ENCODE measurements at places on chromosomes 1 and 21.

DNA sequence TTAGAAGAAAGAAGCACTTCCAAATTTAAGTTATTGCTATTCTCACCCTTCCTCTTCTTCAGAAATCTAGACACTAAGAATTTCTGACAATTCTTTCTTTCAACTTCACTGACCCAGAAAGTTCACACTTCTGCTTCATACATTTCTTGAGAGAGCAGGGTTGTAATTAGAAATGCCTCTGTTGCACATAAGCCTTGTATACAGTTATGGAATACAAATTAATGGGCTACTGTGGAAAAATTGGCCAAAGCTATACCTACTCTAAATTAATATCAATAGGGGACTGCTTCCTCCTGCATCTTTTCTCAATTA lies 1.5 kb downstream of the TNFSF18 start:
- DNase-seq, result no peak

GRCh38 chr1:177907000-177907399 lies 62.9 kb downstream of the SEC16B start:
- no peak for DNase-seq

GRCh38 chr1:37601441-37601840 lies 5.7 kb upstream of the GNL2 start:
- DNase-seq, result no peak

DNA sequence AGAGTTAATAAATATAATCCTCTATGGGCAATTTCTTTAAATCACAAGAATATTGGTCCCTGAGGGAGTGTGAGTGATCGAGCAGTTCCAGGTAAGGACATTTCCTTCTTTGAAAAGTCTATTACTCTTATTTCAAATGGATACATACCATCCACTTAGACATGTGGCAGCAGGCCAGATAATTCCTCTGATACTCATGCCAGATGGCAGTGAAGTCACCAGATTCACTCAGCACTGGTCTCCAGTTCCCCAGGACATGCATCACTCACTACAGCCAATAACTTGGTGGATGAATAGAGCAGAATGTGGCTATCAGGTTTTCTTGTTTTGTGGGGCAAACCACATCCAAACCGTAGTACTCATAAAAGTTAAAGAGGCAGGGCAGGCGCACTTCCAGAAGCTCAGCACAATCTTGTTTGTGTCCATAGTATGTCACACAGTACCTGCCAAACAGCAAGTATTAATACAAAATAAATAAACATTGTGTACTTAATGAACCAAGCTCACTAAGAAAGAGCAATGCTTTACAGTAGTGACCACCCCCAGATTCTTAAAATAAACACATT lies 74.2 kb upstream of the CD53 start:
- DNase-seq, result no peak

DNA sequence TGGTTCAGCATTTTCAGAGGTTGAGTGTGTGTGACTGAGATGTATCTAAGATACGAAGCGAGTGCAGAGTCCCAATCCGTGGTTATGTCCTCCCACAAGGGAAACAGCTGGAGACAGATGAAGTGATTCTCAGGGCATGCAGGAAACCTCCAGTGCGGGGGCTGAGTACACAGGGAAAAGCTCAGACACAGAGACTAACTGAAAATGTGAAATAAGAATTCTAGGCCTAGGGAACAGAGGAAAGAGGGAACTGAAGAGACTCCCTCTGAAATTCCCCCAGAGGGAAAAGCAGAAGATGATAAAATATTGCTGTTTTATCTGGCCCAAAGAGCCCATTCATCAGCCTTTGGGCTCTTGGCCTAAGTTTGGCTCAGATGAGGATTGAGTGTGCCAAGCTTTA lies 116.8 kb downstream of the LRRC53 start:
- DNase-seq, result peak; percentile 7

- DNase-seq, result no peak
These were observed 33.9 kb downstream of the MRAP start for GRCh38 chr21:32332463-32332951.

Data from GM23248 (cell line).